ENCODE measurements at places on chromosomes 4 and X.
A peak's percentile ranks its signal among the peaks of the same experiment; 100 is the strongest.

- no peaks in the 10 kb centered on the region for H3K4me1 ChIP-seq
- no peak overlapping the region for H3K27ac ChIP-seq
- H3K27me3 ChIP-seq, result peaks cover 3% of the 10 kb centered on the region
- no peak for DNase-seq
These were observed 140.4 kb downstream of the MID1IP1 start for GRCh38 chrX:38941675-38942074.

DNA sequence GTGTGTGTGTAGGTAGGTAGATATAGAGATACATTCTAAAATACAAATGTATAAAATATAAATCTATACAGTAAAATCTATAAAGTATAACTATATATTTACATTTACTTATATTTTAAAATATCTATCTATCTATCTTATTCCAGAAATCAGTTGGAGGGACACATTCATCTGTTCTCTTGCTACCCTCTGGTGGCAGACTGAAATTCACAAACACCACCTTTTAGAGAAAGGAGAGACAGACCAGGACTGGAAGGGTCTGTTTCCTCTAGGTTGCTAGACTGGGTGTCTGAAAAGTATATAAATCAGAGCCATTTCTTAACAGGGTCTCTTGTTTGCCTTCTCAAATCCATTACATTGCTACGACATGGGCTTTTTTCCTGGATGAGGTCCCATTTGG lies 343.0 kb downstream of the OPHN1 start:
- no peaks in the 10 kb centered on the region for H3K27me3 ChIP-seq
- H3K4me3 ChIP-seq, result no peak overlapping the region
- no peaks in the 10 kb centered on the region for H3K36me3 ChIP-seq
- no peaks in the 10 kb centered on the region for H3K4me1 ChIP-seq

DNA sequence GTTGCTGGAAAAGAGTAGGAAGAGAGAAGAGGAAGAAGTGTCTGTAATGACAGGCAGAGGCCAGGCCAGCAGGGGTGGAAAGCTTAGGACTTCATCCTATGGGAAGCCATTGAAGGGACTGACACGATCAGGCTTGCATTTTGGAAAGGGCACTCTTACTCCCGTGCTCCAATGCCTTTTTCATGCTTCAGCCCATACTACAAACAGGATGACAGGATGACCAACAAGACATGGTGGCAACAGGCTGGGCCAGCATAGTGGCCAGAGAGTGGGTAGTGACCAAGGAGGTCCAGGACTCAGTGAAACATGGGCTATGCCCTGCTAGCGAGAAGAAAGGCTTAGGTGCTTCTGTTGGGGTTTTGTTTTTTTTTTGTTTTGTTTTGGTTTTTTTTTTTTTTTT lies 2.6 kb upstream of the KLF3 start:
- H3K4me3 ChIP-seq, result no peak overlapping the region
- H3K4me1 ChIP-seq, result peaks cover 56% of the 10 kb centered on the region
- H3K27me3 ChIP-seq, result peaks cover 4% of the 10 kb centered on the region
- H3K36me3 ChIP-seq, result peaks cover 22% of the 10 kb centered on the region
- no peak for DNase-seq
- H3K27ac ChIP-seq, result no peak overlapping the region

DNA sequence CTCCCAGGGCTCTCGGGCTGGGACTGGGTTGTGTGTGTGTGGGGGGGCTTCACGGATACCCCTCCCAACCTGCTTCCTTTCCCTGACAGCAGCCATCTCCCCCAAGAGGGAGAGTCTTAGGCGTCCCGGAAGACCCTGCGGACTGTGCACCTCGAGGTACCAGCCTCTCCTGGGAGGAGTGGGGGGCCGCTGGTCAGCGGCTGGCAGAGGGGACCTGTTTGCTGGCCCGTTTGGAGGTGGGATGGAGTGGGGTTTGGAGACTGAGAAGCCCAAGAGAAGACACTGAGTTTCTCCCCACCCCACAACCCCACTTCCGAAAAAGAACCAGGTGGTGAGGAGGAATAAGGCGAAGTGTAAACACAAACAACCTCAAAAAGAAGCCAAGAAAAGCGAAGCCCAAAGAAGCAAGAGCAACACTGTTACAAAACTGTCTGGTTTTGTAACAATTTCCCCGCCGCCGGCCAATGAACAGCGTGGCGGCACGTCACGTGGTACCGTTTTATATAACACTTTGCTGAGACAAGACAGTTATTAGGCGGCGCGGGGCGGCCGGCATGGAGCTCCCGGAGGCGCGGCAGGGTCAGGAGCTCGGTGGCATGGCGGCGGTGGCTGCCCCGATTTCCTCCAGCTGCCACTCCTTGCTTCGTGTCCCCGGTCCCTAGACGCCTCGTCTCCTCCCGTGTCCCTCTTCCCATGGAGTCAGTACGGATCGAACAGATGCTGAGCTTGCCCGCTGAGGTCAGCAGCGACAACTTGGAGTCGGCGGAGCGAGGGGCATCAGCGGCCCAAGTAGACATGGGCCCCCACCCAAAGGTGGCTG lies at the start of gene LONRF3:
TSS of gene LONRF3 (plus strand) at position 531 of the 820 bp plus-strand sequence. CDS start at position 694, 163 bp downstream.
- peaks cover 71% of the 10 kb centered on the region for H3K27me3 ChIP-seq
- H3K4me3 ChIP-seq, result peak within 1 kb of the TSS; percentile 79
- no peaks in the 10 kb centered on the region for H3K36me3 ChIP-seq
- DNase-seq, result peak; percentile 68
- H3K4me1 ChIP-seq, result peaks cover 17% of the 10 kb centered on the region

GRCh38 chrX:31590581-31591114 lies 518.8 kb upstream of the FTHL17 start:
- H3K4me1 ChIP-seq, result no peaks in the 10 kb centered on the region
- no peaks in the 10 kb centered on the region for H3K36me3 ChIP-seq
- H3K4me3 ChIP-seq, result no peak overlapping the region
- H3K27ac ChIP-seq, result no peak overlapping the region
- DNase-seq, result no peak

GRCh38 chrX:118595501-118596042 lies 100.0 kb downstream of the DOCK11 start:
- H3K27me3 ChIP-seq, result no peaks in the 10 kb centered on the region
- H3K4me3 ChIP-seq, result no peak overlapping the region
- H3K36me3 ChIP-seq, result peaks cover 49% of the 10 kb centered on the region
- peaks cover 7% of the 10 kb centered on the region for H3K4me1 ChIP-seq
- no peak for DNase-seq

DNA sequence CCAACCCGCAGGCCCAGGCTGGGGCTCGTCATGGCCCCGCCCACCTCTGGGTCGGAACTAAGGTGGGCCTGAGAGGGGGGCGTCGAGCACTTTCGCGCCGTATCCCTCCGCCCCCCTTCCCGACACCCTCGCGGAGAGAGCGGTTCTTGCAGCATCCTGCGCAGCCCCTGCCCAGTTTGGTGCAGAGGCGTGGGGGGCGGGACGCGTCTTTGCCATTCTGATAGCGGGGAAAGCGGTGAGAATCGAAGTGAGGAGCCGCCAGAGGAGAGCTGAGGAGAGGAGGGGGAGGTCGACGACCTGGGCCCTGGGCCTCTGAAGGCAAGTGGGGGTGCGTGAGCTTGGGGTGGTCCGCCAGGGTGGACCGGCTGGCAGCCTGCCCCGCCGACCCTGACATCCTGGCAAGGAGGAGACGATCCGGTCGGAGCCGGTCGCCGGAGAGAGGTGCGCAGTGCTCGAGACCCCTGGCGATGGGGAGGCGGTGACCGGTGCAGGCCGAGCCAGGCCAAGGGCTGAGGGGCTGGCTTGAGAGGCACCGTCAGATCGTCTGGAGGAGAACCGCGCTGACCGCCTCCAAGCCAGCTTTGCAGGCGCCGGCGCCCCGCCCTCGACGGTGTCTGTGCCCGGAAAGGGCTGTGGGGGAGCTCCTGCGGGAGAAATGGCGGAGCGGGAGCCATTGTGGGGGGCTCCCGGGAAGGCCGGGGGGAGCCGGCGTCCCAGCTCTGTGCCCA lies 25.5 kb downstream of the GPRASP3 start:
- peaks cover 6% of the 10 kb centered on the region for H3K27me3 ChIP-seq
- H3K4me1 ChIP-seq, result peaks cover 2% of the 10 kb centered on the region
- H3K36me3 ChIP-seq, result no peaks in the 10 kb centered on the region
- no peak overlapping the region for H3K27ac ChIP-seq
- DNase-seq, result peak; percentile 33

DNA sequence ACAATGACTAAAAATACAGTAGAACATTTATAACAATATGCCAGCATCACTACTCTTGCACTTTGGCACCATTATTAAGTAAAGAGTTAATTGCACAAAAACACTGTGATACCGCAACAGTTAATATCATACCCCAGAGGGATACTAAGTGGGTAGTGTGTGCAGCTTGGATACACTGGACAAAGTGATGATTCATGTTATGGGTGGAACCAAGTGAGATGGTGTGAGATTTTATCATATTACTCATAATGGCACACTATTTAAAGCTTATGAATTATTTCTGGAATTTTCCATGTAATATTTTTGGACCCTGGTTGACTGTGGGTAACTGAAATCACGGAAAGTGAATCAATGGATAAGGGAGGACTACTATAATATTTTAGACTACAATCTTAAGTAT lies 265.3 kb downstream of the PCDH18 start:
- no peaks in the 10 kb centered on the region for H3K27me3 ChIP-seq
- H3K4me1 ChIP-seq, result no peaks in the 10 kb centered on the region
- DNase-seq, result no peak
- H3K27ac ChIP-seq, result no peak overlapping the region
- no peak overlapping the region for H3K4me3 ChIP-seq
- H3K36me3 ChIP-seq, result no peaks in the 10 kb centered on the region

- H3K4me3 ChIP-seq, result no peak overlapping the region
- DNase-seq, result no peak
- H3K4me1 ChIP-seq, result no peaks in the 10 kb centered on the region
- H3K36me3 ChIP-seq, result no peaks in the 10 kb centered on the region
- H3K27me3 ChIP-seq, result peaks cover 8% of the 10 kb centered on the region
These were observed 271.4 kb downstream of the PTTG2 start for GRCh38 chr4:38231626-38232025.

GRCh38 chrX:24774650-24775049 lies 80.9 kb downstream of the POLA1 start:
- peaks cover 11% of the 10 kb centered on the region for H3K4me1 ChIP-seq
- no peak for DNase-seq
- H3K27ac ChIP-seq, result no peak overlapping the region
- H3K36me3 ChIP-seq, result peaks cover 22% of the 10 kb centered on the region
- H3K4me3 ChIP-seq, result no peak overlapping the region

DNA sequence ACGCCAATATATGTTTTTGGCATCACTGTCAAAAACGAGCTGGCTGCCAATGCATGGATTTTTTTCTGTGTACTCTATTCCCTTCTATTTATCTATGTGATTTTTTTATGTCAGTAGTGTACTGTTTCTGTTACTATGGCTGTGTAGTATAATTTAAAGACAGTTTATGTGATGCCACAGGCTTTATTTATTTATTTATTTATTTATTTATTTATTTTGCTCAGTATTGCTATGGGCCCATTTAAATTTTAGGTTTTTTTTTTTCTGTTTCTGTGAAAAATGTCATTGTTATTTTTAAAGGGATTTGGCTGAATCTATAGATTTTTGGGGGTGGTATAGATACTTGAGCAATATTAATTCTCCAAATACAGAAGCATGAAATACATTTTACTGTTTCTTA lies 338.4 kb upstream of the POU3F4 start:
- H3K4me1 ChIP-seq, result no peaks in the 10 kb centered on the region
- DNase-seq, result no peak
- no peaks in the 10 kb centered on the region for H3K36me3 ChIP-seq
- no peaks in the 10 kb centered on the region for H3K27me3 ChIP-seq

GRCh38 chrX:118739577-118739976 lies 12.2 kb downstream of the IL13RA1 start:
- H3K4me3 ChIP-seq, result no peak overlapping the region
- H3K27me3 ChIP-seq, result peaks cover 14% of the 10 kb centered on the region
- no peak for DNase-seq
- no peak overlapping the region for H3K27ac ChIP-seq
- peaks cover 1% of the 10 kb centered on the region for H3K36me3 ChIP-seq
- H3K4me1 ChIP-seq, result no peaks in the 10 kb centered on the region

GRCh38 chr4:173192375-173193162 lies 24.0 kb downstream of the GALNT7 start:
- H3K4me1 ChIP-seq, result peaks cover 19% of the 10 kb centered on the region
- DNase-seq, result no peak
- no peak overlapping the region for H3K27ac ChIP-seq
- H3K4me3 ChIP-seq, result no peak overlapping the region
- no peaks in the 10 kb centered on the region for H3K36me3 ChIP-seq

DNA sequence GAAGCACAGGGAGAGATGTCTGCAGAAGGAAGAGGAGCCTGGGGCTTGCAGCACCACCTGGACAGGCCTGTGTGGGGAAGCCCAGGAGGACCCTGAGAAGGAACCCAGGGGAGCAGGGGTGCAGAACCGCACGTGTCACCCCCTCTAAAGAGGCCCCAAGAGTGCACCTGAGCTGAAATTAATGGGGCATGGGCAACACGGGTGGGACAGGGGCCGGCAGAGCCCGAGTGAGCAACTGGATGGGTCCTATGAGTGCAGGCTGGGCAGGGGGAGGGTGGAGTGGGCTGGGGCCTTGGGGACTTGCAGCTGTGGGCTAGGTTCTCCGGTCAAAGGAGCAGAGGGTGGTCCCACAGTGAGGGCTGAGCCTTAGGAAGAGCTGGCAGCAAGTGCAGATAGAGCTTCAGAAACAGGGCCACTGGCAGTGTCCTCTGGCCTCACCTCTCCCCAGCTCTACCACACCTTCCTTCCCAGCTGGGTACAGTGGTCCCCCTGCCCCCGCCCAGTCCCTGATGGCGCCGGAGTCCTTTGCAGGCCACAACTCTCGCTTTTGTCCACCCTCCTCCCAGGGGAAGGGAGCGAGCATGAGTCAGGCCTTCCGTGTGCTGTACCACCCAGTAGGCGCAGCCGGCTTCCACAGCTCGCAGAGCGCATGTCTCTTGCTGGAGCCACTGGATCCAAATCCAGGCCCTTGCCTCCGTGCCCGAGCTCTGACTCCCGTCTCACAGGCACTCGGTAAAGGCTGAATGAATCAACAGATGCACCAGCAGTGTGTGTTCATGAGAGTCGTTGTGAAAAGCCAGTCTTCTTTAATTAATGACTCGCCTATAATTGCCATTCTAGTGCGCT lies 131.6 kb downstream of the HMX1 start:
- DNase-seq, result no peak
- no peaks in the 10 kb centered on the region for H3K4me1 ChIP-seq
- H3K27me3 ChIP-seq, result no peaks in the 10 kb centered on the region
- no peak overlapping the region for H3K4me3 ChIP-seq
- H3K27ac ChIP-seq, result no peak overlapping the region

GRCh38 chr4:148021686-148022085 lies 289.8 kb downstream of the ARHGAP10 start:
- no peaks in the 10 kb centered on the region for H3K4me1 ChIP-seq
- H3K4me3 ChIP-seq, result no peak overlapping the region
- H3K27me3 ChIP-seq, result no peaks in the 10 kb centered on the region
- no peak overlapping the region for H3K27ac ChIP-seq

DNA sequence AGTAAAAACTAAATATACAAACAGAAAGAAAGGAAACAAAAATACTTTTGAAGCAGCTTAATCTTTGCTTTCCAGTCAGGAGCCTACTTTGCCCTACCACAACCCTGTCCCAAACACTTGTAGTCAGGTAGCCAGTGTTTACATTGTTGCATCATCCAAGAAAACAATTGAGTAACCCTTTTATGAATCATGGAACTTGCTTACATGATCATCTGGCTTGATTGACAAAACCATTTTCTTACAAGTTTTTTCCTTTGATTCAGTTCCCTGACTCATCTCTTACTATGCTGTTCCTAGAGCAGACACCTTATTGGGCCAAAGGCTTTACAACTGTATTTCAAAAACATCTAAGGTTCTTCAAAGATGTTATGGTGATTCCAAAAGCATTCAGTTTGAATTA lies 740.1 kb downstream of the KLHL13 start:
- no peak overlapping the region for H3K27ac ChIP-seq
- no peak overlapping the region for H3K4me3 ChIP-seq
- H3K36me3 ChIP-seq, result no peaks in the 10 kb centered on the region
- no peak for DNase-seq
- H3K4me1 ChIP-seq, result no peaks in the 10 kb centered on the region

Data from activated naive CD4-positive, alpha-beta T cell treated with anti-CD3 and anti-CD28 coated beads, Interleukin-2, amount 10 ng/mL, durations not matched to agents 7 days and 5 days (primary cell).